Renal pelvis (tissue), 12 donors: ENCODE measurements at places on chromosomes 6 and 20. TPM values are rescaled to one million over a fixed set of nuclear protein-coding genes. Genes with fewer than 3 reads are reported as not detected.

Gene JAG1
- 210 TPM for polyA plus RNA-seq

Gene PREX1
- 14.3 TPM for polyA plus RNA-seq

Gene SIRPG
- not detected for polyA plus RNA-seq

Gene MEI4
- polyA plus RNA-seq: 1.6 TPM

Gene MATN4
- 0.43 TPM for polyA plus RNA-seq

Gene GPX5
- polyA plus RNA-seq: not detected

Gene LINC00237
- polyA plus RNA-seq: not detected

Gene BTN1A1
- 0.16 TPM for polyA plus RNA-seq

Gene SLC22A7
- 0.86 TPM for polyA plus RNA-seq

Gene AKAP12
- 145 TPM for polyA plus RNA-seq

Gene MTO1
- polyA plus RNA-seq: 31.1 TPM

Gene FNDC11
- 1.9 TPM for polyA plus RNA-seq

Gene SNRPB
- polyA plus RNA-seq: 183 TPM

Gene ADGRF1
- polyA plus RNA-seq: 50.9 TPM

Gene NMBR
- 0.28 TPM for polyA plus RNA-seq

Gene C20orf144
- 0.49 TPM for polyA plus RNA-seq
